ENCODE measurements at places on chromosomes 3 and 15. TPM values are rescaled to one million over a fixed set of nuclear protein-coding genes. Genes with fewer than 3 reads are reported as not detected.

DNA sequence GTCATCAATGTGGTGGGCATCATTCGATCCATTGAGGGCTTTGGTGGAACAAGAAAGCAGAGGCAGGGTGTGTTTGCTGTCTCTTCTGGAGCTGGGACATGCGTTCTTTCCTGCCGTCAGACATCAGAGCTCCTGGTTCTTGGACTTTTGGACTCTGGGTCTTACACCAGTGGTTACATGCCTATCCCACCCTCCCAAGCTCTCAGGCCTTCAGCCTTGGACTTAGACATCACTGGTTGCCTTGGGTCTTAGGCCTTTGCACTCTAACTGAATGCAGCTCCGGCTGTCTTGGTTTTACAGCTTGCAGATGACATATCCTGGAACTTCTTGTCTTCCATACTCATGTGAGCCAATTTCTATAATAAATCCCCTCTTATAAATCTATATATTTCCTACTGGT is 8.1 kb upstream of the MASP1 start:
- no peaks in the 10 kb centered on the region for H3K36me3 ChIP-seq
- no peak for DNase-seq
- no peak overlapping the region for H3K4me3 ChIP-seq
- no peaks in the 10 kb centered on the region for H3K4me1 ChIP-seq
- no peak overlapping the region for H3K27ac ChIP-seq

DNA sequence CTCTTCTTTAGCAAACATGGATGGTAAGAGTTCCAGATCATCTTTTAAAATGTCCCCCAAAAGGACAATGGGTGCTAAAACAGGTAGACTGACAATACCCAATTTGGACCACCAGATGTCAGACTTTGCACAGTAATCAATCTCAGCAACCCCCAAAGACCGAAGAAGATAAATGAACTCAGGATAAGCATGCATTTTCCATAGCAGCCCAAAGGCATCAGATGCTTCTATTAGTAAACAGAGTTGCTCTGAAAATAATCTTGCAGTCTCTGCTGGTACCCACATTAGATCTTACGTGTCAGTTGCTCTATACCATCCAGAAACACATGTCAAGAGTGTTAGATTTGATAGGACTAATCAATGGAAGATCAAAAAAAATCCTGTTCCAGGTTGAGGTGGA is 20.6 kb downstream of the MYH15 start:
- DNase-seq = peak; percentile 77
- no peak overlapping the region for H3K27ac ChIP-seq
- no peaks in the 10 kb centered on the region for H3K36me3 ChIP-seq
- no peaks in the 10 kb centered on the region for H3K27me3 ChIP-seq
- no peak overlapping the region for H3K4me3 ChIP-seq

LTK gene
- total RNA-seq = 0.39 TPM

WHAMM gene
- total RNA-seq = 13.0 TPM

ZNF385D gene
- 9.0 TPM for total RNA-seq
